GM19239 (cell line): ENCODE measurements at places on chromosomes 7 and 10.

DNA sequence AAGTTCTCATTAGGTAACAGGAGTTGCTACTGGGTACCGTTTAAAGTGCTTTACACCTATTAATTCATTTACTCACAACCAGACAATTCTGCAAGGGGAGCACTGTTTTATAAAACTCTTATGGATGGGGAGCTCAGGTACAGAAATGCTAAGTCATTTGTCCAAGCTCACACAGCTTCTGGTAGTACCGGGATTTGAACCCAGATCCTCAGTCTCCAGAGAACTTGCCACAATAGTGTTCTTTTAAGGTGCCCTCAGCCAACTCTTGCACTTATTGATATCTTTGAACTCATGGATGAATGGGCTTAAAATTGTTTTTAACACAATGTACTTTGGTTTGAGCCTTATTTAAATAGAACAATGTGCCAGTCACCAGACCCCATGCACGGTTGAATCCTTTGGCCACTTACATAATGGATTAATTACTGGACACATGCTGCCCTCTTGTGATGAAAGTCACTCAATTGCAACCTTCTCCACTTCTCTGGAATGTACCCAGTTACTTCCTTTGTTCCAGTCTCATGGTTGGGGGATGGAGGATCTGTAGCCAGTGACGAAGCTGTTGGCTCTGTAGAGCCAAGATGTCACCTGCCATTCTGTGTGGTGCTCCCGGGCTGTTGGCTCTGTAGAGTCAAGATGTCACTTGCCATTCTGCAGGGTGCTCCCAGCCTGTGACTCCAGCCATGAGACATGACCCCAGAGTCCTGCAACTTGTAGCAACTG lies 65.6 kb downstream of the NOD1 start:
- DNase-seq = no peak

DNA sequence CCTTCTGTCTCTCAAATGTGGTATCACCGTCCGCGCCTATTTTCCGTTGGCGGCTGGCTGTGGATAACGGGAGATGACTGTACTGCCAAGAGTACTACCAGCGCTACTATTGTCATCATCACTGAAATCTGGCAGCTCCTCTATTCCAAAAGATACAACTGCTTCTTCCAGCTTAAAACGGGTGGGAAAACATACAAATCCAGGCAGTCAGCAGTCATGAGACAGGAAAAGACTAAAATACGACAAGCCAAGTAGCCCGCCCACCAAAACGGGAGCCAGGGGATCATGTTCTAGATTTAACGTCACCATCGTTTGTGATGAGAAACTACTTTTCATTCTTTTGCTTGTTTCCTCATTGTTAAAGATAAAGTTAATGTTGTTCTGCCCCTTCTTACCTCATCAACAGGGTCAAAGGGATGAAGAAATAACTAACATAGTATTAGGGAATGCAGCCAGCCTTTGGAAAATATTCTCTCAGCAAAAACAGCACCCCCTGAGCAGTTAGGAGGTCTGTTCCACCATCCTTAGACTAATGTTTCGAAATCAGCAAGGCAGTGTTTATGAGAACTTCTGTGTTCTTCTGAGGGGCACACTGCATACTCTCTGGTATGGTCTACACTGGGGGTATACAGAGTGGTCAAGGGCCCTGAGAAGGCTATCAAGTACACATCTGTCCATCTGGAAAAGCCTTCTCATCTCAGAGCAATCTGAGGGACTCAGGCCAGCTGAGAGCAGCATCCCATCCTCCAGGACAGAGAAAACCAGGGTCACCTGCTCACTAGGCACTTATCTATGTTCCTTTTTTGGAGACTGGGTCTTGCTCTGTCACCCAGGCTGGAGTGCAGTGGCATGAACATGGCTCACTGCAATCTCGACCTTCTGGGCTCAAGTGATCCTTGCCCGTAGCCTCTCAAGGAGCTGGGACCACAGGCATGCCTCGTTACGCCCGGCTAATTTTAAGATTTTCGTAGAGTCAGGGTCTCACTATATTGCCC lies 47.5 kb downstream of the GNA12 start:
- DNase-seq = no peak

DNA sequence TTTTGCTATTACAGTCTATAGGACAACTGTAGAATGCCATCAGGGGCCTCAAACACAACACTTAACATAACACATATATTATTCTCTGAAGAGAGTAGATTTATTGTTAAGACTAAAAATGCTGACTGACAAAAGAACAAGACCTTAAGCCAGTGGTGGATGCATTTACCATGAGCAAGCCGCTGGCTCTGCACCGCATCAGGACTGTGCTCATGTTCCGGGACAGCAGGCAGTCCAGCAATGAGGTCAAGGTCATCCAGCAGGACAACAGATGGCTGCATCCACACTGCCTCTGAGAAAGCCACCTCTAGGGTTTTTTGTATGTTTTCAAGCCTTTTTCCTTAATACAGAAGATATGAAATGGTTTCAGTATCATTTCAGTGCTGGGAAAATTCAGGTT lies 23.8 kb downstream of the PEX1 start:
- DNase-seq = no peak

DNA sequence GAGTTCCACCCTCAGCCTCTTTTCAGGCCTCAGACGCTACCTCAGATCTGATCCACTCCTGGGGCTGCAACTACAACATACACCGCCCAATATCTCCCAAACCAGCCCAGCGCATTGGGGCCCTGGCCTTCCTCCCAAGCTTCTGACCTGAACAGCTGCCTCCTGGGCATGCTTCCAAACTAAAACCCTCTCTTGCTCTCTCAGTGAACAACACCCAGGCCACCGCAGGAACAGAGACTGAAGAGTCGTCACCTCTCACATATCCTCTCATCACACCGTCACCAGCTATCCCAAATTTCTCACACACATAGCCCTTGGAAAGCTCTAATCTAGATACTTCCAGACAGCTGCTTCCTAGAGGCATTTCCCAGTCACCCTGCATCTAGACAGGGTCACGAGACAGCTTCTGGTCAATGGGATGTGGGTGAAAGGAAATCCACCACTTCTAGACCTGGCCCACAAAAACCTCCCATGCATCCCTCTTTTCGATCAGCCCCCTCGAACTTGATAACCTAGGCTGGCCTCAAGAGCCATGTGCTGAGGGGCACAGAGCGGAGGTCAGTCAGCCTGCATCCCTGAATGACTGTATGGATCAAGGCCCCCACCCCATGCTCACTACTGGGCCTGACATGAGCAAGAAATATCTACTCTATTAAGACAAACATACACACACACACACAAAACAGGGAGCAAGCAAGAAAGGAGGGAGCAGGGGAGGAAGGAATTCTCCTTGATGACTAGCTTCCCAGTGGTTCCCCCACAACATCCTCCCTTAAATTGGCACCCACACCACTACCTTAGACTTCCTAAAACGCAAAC lies 1.8 kb downstream of the PARP12 start:
- no peak for DNase-seq

DNA sequence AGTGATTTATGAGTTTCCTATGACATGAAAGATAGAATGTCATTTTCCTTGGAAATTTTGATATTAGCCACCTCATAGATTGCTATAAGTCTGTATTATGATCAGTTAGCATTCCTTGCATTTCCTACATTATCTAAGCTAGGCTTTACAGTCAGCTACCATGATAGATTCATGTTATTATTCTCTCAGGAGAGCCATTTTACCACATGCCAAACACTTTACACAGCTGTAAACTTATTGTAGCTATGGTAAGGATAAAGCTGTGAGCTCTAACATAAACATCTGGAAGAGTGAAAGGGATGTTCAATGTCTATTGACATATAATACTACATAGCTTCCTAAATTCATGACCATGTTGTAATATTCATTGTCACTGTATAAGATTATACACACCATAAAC lies 608.0 kb downstream of the PHTF2 start:
- DNase-seq = no peak

DNA sequence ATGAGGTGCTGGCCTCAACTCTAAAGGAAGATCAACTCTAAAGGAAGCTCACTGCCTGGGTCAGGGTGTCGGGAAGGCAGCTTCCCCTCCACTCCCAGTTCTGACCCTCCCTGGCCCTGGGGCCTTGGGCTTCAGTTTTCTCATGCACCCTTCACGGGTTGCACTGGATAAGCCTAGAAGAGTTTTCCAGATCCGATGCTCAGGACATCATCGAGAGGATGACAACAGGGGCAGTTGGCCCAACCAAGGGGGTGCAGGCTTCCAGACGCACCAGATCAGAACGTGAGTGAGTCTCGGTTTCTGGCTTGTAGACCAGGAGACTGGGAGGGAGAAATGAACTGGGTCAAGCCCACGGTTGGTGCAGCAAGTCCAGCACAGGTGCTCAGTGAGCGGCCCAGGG lies 34.2 kb upstream of the CHST15 start:
- DNase-seq = no peak

- DNase-seq = no peak
These were observed 582 bp downstream of the TPST1 start for GRCh38 chr7:66205741-66206090.

DNA sequence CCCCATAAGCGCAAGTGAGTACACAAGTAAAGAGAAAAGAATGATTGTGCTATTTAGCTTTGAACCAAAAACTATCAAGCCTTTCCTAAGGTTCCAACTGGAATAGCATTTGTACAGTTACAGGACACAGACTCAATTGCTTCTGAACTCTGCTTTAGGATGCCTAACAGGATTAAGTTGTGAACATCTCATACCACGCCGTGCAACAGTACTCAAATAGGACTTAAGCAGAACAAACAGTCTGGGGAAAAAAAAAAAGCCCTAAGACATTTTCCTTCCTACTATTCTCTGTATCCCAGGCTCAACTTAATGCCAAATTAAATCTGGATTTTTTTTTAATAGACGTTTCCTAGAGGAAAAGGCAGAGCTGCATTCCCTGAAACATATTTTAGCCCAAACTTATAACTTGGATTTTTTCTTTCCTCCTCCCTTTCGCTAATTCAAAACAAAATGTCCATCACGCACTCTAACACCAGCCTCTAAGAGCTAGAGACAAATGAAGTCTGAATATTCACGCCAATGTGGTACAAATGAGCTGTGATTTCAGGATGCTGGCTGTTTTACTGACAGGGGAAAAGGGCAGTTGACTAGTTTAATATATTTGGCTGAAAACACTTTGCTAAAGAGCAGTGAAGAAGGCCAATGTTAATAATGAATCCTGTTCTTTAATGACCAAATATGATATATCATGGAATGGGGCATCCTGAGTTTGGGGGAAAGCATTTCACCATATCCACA lies 68.6 kb downstream of the CALD1 start:
- no peak for DNase-seq

DNA sequence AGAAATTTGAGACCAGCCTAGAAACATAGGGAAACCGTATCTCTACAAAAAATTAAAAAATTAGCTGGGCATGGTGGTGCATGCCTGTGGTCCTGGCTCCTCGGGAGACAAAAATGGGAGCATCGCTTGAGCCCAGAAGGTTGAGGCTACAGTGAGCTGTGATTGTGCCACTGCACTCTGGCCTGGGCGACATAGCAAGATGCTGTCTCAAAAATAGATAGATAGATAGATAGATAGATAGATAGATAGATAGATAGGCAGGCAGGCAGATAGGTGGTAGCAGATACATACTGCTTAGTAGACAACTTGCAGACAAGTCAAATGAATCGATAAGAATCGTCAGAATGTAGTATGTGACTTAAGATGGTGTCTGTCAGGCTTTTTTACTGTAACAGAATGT lies 106.9 kb downstream of the SND1 start:
- no peak for DNase-seq

- no peak for DNase-seq
These were observed 44.7 kb upstream of the MXI1 start for GRCh38 chr10:110162741-110163145.

DNA sequence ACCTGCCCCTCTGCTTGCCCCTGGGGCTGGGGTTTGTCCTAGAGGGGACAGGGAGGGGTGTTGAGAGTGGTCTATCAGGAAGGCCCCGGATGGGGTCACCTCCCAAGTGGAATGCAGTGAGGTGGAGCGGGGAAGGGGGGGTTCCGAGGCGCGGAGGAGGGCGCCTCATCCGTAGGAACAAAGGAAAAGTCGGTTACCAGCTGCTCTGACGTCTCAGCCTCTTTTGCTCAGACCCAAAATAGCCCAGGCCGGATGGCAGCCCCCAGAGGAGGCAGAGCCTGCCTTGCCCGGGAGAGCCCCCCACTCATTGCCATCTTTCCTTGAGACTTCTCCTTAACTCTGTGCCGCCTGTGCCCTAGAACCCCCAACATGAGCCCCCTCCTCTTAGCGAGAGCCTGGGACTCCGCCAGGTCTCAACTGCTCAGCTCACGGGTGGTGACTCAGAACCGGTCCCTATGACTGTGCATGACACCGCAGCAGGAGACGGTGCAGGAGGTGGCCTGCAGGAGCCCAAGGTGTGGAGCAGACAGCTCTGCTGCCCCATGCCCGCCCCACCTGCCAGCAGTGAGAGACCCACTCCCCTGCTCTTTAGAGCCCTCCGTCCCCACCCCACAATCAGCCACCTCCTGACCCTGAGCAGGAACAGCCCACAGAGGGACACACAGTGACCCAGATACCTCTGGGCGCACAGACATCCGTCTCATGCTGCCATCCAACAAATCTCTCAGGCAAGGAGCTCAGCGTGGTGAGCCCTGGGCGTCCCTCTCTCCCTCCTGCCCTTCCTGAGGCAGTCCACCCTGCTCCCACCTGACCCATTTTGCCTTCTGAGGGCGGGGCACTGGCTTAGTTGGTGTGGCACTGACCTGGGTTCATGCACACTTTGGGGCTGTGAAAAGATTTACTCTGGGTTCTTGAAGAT lies 13.1 kb downstream of the STX1A start:
- no peak for DNase-seq

- DNase-seq = no peak
These were observed 28.8 kb upstream of the DIP2C start for GRCh38 chr10:718143-718700.

- no peak for DNase-seq
These were observed 3.7 kb upstream of the CALU start for GRCh38 chr7:128735436-128735835.

- no peak for DNase-seq
These were observed 155.5 kb downstream of the CDK14 start for GRCh38 chr7:90751595-90751994.

DNA sequence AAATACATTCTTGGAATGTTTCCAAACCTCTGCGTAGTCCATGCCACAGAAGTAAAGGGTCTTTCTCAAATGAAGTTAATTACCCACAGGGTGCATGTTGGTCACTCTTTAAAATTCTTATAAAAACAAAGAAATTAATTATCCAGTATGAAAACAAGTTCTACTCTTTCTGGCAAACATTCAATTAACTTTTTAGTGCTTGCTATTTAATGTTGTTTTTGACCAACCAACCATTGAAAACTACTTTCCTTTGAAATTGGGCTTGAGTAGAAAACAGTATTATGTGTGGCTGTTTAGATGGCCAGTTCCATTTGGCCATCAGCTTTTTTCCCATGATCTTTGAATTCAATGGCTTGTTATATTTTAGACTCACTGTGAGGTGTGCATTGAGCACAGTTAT lies 83.0 kb downstream of the TAF3 start:
- no peak for DNase-seq
